A549 treated with ZK216348 at 1 μM for 4 hours (cell line): ENCODE measurements at places on chromosomes 4 and X. TPM values are rescaled to one million over a fixed set of nuclear protein-coding genes. Genes with fewer than 3 reads are reported as not detected.

The AFF2 gene
- total RNA-seq, result not detected in 5 replicates

The MAGED4B gene
- total RNA-seq, result 7.2 to 21.7 TPM (median 13.0 TPM) in 5 replicates

The SLC2A9 gene
- 0.20 to 0.73 TPM (median 0.39 TPM) in 5 replicates for total RNA-seq

The NPY5R gene
- total RNA-seq, result not detected in 5 replicates

The MAGEB1 gene
- total RNA-seq, result not detected in 5 replicates

The TCEAL2 gene
- not detected in 5 replicates for total RNA-seq

The DDX53 gene
- total RNA-seq, result not detected in 5 replicates

The FGA gene
- total RNA-seq, result 13.3 to 17.3 TPM (median 14.4 TPM) in 5 replicates

The TASL gene
- not detected in 5 replicates for total RNA-seq

The IL2 gene
- not detected in 5 replicates for total RNA-seq

The MGAT4D gene
- total RNA-seq, result not detected in 5 replicates

The STATH gene
- not detected in 5 replicates for total RNA-seq

The EVC2 gene
- 1.8 to 2.5 TPM (median 2.4 TPM) in 5 replicates for total RNA-seq

The TNIP3 gene
- 0.27 to 0.99 TPM (median 0.44 TPM) in 5 replicates for total RNA-seq

The SPATA4 gene
- 0.22 to 0.32 TPM (median 0.25 TPM) in 3 of 5 replicates, not detected in the others for total RNA-seq

The CTAG1B gene
- total RNA-seq, result not detected in 5 replicates

The PASD1 gene
- total RNA-seq, result not detected in 5 replicates

The GAGE1 gene
- not detected in 5 replicates for total RNA-seq

The CNGA2 gene
- not detected in 5 replicates for total RNA-seq

The HSD17B11 gene
- 37.4 to 56.5 TPM (median 54.4 TPM) in 5 replicates for total RNA-seq

The ENAM gene
- total RNA-seq, result not detected in 5 replicates

The PTPN13 gene
- total RNA-seq, result 3.4 to 5.2 TPM (median 4.2 TPM) in 5 replicates

The EXOC1L gene
- total RNA-seq, result not detected in 5 replicates

The DCAF8L2 gene
- total RNA-seq, result not detected in 5 replicates

The PRRG3 gene
- not detected in 5 replicates for total RNA-seq

The DCHS2 gene
- 0.04 TPM in 1 of 5 replicates, not detected in the others for total RNA-seq

The DNAAF6 gene
- total RNA-seq, result not detected in 5 replicates

The ATOH1 gene
- total RNA-seq, result not detected in 5 replicates

The EPHA5 gene
- 0.27 to 0.59 TPM (median 0.40 TPM) in 5 replicates for total RNA-seq

The TENM3 gene
- total RNA-seq, result 1.6 to 2.9 TPM (median 1.7 TPM) in 5 replicates

The PSMD10 gene
- total RNA-seq, result 64.3 to 88.4 TPM (median 75.3 TPM) in 5 replicates

The GPR143 gene
- 0.20 to 0.56 TPM (median 0.46 TPM) in 3 of 5 replicates, not detected in the others for total RNA-seq

The STPG2 gene
- total RNA-seq, result not detected in 5 replicates

The AIFM1 gene
- total RNA-seq, result 66.3 to 76.8 TPM (median 70.8 TPM) in 5 replicates

The ZNF157 gene
- 0.06 to 0.15 TPM (median 0.07 TPM) in 3 of 5 replicates, not detected in the others for total RNA-seq

The THAP9 gene
- total RNA-seq, result 1.2 to 2.2 TPM (median 2.0 TPM) in 5 replicates

The S100G gene
- total RNA-seq, result not detected in 5 replicates

The TLR1 gene
- total RNA-seq, result 0.17 to 0.81 TPM (median 0.32 TPM) in 5 replicates

The IL9R gene
- total RNA-seq, result 0.07 to 0.36 TPM (median 0.20 TPM) in 3 of 5 replicates, not detected in the others

The NPY1R gene
- 0.11 TPM in 1 of 5 replicates, not detected in the others for total RNA-seq

The NUDT10 gene
- 0.51 to 0.74 TPM (median 0.55 TPM) in 5 replicates for total RNA-seq

The ADAMTS3 gene
- not detected in 5 replicates for total RNA-seq

The PRSS12 gene
- 0.26 to 0.62 TPM (median 0.42 TPM) in 5 replicates for total RNA-seq

The FAM9C gene
- 0.04 TPM in 1 of 5 replicates, not detected in the others for total RNA-seq

The SLIT2 gene
- total RNA-seq, result 0.12 TPM in 1 of 5 replicates, not detected in the others

The ZNF718 gene
- total RNA-seq, result 0.39 to 0.80 TPM (median 0.50 TPM) in 5 replicates
